Motor neuron (in vitro differentiated cells): ENCODE measurements at places on chromosomes 7 and 10. TPM values are rescaled to one million over a fixed set of nuclear protein-coding genes. Genes with fewer than 3 reads are reported as not detected.

The SERPINE1 gene
- 0.27 and 0.50 TPM in 2 replicates for total RNA-seq

The TFPI2 gene
- total RNA-seq: 284 and 765 TPM in 2 replicates

The FAM237B gene
- total RNA-seq: 0.09 TPM in 1 of 2 replicates, not detected in the other

The PLXNA4 gene
- total RNA-seq: 1.6 and 1.9 TPM in 2 replicates

The ECHDC3 gene
- total RNA-seq: 0.22 and 1.00 TPM in 2 replicates

The SFXN2 gene
- total RNA-seq: 1.7 and 4.2 TPM in 2 replicates

The STEAP4 gene
- 0.09 and 0.16 TPM in 2 replicates for total RNA-seq

The AMZ1 gene
- 2.0 and 2.4 TPM in 2 replicates for total RNA-seq

The PHTF2 gene
- total RNA-seq: 30.3 and 36.9 TPM in 2 replicates

The UBE3C gene
- total RNA-seq: 54.9 and 62.6 TPM in 2 replicates

The ITPRID1 gene
- total RNA-seq: 0.41 and 0.70 TPM in 2 replicates

The WDFY4 gene
- 0.07 TPM in 1 of 2 replicates, not detected in the other for total RNA-seq

The WNT8B gene
- total RNA-seq: 0.58 and 0.62 TPM in 2 replicates
